HCEC 1CT (cell line): ENCODE measurements at places on chromosomes 1 and 21.

DNA sequence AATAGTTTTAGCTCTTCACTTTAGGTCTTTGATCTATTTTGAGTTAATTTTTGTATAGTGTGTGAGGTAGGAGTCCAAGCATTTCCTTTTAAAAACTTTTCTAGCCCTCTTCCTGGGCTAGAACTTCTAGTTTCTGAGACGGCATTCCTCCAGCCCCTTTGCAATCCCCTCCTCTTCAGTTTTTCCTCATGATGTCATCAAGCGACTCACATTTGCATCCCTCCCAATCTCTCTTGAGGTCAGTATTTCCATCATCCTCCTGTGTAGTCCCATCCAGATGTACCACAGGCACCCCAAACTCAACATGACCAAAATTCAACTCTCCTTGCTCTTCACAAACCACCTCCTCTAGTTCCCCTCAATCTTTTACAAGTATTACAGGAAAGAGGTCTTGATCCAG, 10.7 kb downstream of the HMGN2 start:
- DNase-seq, result no peak

DNA sequence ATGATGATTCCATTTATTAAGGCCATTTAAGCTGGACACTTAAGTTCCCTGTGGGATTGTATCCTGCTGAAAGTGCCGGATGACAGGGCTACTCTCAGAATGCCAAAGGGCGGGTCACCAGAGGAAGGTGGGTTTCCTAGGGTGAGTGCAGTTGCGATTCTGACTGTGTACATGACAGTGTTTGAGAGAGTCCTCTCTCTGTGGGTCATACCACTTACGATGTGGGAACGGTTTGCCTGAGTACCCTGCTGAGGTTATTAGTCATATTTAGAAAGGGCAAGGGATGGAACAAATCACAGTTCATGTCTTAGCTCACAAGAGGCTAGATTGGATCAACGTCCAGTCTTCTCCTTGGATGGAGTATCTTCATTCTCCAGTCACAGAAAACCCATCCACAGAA, 461.9 kb downstream of the CAMTA1 start:
- DNase-seq, result no peak

- peak; percentile 37 for DNase-seq
Observed at GRCh38 chr21:37199057-37199924, 67.8 kb downstream of the VPS26C start.

DNA sequence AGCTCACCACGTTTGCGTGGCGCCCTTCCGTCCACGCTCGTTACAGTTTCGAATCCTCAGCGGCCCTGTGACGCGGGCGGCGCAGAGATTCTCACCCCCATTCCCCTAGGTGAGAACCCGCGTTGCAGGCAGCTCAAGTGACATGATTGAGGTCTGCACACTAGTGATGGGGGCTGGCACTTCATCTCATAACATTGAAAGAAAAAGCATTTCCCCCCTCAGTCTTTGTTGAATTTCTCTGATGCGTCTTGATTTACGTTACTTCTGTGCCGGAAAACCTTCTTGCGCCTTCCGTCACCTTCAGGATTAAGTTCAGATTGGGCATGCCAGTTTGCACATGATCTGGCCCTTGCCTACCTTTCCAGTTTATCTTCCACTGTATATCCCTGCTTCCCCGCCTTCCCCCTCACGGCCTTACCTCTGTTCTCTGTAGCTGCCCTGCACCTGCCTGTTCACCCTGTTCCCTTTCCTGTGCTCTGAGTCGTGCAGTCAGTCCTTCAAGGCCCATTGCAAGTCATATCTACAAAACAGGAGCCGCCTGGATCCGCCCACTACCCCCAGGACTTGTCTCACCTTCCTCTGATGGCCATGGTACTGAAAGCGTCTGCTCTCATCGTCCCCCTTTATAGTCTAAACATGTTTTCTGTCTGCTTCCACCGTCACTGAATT, 1.1 kb downstream of the CTPS1 start:
- peak; percentile 43 for DNase-seq

GRCh38 chr1:183651612-183652011, 1.5 kb downstream of the APOBEC4 start:
- DNase-seq, result no peak

GRCh38 chr1:24308365-24309015, 10.7 kb upstream of the GRHL3 start:
- no peak for DNase-seq

- DNase-seq, result no peak
Observed at GRCh38 chr21:42140196-42140934, 69.2 kb downstream of the UMODL1 start.

GRCh38 chr1:193322211-193322610, 135.8 kb upstream of the B3GALT2 start:
- peak; percentile 89 for DNase-seq
